ENCODE measurements at places on chromosomes 12 and 14.

DNA sequence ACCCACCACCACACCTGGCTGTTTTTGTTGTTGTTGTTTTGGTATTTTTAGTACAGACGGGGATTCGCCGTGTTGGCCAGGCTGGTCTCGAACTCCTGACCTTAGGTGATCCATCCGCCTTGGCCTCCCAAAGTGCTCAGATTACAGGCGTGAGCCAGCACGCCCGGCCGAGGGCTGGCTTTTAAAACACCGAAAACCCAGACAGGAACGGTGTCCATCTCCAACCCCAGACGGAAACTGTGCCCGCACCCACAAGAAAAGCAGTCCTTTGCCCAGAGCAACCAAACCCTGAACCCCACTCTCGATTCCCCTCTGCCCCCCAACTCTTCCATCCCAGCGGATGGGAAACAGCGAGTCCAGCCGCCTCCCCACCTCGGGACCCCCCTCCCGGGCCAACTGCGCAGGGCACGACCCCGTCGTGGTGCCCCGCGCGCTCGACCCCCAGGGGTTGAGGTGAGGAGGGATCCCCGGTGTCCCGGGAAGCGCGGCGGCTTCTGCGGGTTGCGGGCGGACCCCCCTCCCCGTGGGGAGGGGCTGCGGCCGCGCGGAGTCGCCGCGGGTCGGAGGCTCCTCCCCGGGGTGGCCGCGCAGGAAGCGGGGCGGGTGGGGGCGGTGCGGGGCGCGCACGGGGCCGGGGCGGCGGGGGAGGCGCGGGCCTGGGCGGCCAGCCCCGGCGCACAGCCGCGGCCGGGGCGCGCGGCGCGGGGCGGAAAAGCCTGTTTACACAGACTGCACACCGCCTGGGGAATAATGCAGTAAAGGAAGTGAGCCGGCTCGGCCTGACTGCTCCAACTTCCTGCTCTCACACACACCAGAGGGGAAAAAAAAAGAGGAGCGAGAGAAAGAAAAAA lies at the start of gene ELK3:
Gene ELK3 (plus strand): TSS at position 651 of the 851 bp plus-strand sequence.
- peak; percentile 41 for DNase-seq

DNA sequence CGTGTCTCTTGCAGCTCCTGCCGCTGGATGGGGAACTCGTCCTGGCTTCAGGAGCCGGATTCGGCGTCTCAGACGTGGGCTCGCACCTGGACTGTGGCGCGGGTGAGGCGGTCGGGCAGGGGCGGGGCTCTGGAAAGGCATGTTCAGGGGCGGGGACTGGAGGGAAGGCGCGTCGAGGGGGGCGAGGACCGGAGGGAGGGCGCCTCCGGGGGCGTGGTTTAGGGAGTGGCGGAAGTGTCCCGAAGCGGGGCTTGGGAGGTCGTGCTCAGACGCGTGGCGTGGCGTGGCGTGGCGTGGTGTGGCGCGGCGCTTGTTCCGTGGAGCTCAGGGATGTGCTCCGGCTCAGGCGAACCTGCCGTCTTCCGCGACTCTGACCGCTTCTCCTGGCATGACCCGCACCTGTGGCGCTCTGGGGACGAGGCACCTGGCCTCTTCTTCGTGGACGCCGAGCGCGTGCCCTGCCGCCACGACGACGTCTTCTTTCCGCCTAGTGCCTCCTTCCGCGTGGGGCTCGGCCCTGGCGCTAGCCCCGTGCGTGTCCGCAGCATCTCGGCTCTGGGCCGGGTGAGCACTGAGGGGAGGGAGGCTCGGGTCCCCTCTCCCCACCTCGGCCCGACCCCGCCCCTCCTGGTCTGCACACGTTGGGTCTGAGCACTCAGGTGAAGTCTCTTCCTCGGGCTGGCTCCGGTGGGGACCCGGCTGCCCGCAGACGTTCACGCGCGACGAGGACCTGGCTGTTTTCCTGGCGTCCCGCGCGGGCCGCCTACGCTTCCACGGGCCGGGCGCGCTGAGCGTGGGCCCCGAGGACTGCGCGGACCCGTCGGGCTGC lies 6.2 kb downstream of the AMN start:
- DNase-seq: peak; percentile 70

DNA sequence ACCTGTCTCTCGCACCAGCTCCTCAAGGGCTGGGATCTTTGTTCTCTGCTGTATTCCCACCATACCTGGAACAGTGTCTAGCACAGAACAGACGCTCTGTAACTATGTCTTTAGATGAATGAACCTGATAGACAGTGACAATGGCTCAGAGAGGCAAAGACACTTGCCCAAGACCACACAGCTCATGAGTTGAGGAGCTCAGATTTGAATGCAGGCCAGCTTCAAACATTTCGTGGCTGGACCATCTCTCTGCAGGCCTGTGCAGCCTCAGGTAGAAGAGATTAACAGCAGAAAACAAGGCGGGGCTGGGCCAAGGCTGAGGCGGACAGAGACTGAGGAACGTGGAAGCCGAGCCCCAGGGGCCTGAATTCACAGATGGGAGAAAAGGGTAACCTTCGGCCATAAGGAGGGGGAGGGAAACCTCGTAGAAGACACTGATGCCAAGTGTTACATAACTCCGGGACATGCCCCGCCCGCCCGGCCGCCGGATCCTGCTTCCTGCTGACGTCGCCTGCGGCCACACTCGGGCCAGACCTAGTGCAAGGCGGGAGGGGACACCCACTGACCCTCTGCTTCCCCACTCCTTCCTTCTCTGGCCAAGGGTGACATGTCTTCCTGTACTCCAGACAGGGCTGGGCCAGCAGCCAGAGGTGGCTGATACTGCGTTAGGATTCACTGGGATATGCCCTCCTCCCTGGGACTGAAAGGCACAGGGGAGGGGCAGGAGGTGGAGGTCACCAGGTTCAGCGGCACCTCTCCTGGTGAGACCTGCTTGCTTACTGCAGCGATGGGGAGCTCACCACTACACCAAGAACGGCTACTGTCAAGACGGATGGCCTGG lies 86.8 kb downstream of the RFLNA start:
- no peak for DNase-seq

GRCh38 chr14:104593241-104593701 lies 11.3 kb downstream of the TMEM179 start:
- DNase-seq: no peak
